ENCODE measurements at places on chromosomes 12 and 14.

DNA sequence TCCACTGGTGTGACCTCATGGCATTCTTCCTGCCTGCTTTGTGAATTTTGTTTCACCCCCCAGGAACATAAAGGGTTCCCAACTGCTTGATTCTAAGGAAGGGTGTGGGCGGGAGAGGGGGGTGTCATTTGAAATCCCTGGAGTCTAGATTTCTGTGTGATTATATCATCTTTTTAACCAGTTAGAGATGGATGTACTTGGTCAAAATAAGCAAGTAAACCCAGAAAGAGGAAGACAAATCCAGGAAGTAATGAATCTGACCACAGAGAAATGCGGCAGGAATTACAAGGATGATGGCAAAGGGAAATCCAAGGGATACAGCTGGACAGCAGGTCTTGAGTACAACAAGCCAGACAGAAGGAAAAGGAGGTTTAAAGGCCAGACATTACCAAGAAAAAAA is 38.9 kb downstream of the DMAC2L start:
- DNase-seq: no peak

DNA sequence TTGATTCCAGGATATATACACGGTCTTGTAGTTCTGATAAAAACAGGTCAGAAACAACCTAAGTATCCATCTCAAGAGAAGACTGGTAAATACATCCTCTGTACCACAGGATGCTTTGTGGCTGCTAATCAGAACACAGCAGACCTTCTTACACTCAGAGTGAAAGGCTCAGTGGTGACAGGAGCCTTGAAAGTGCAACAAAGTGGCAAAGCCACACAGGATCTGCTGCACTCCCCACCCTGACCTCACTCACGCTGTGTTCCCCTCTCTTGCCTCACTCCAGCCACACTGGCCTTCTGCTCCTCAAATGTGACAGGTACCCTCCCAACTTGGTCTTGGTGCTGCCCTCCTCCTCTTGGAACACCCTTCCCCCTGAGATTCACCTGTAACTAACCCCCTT is 98.1 kb upstream of the GRIP1 start:
- DNase-seq: no peak

- DNase-seq: no peak
Measured at GRCh38 chr12:26467351-26467750, 272.0 kb downstream of the SSPN start.

DNA sequence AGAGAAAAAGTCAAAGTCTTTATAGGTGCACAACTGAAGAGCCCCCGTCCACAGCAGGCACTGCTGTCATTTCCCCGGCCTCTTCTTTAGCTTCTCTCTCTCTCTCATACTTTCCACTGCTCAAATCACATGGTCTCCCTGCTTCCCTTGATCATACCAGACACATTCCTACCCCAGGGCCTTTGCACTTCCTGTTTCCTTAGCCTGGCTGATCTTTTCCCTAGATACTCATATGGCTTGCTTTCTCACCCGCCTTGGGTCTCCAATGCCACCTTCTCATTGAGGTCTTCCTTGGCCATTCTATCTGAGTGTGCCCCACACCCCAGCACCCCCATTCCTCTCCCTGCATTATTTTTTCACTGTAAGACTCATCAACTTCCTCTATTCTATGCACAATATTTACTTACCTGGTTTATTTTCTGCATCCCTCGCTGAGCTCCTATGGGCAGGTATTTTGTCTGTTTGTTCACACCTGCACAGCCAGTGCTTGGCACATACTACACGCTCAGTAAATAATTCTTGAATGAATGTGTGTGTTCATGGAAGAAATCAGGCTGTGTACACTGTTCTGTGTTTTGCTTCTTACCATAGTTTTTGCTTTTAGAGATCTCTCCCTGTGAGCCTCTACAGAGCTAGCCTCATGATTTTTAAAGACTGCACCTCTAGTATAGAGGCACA is 31.9 kb downstream of the SERPINA1 start:
- DNase-seq: no peak

DNA sequence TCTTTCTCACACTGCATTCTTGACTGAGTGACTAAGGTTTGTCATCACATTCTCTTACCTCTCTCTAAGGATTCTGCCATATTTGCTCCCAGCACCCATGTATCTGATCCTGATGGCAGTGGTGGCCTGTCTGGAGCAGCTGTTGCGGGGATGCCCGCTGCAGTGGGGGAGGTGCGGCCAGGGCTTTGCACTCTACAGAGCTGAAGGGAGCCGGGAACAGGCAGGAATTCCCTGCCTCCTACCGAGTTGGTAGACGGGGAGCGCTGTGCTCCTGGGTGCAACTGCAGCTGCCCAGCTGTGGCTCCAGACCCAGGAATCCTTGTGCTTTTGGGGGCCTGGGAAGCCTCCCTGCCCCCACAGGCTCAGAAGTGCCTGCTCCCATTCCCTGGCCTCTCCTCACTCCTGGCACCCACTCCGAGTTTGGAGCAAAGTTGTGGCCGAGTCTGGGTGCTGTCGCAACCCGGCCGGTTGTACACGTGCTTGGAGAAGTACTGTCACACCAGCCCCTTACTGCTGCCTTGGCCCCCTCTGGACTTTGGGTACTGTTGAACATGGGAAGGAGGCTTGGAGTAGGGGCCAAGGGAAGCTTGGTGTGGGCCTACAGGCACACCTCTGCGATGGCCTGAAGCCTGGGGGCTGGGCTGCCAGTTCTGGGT is 106.9 kb upstream of the OR4E1 start:
- DNase-seq: no peak

DNA sequence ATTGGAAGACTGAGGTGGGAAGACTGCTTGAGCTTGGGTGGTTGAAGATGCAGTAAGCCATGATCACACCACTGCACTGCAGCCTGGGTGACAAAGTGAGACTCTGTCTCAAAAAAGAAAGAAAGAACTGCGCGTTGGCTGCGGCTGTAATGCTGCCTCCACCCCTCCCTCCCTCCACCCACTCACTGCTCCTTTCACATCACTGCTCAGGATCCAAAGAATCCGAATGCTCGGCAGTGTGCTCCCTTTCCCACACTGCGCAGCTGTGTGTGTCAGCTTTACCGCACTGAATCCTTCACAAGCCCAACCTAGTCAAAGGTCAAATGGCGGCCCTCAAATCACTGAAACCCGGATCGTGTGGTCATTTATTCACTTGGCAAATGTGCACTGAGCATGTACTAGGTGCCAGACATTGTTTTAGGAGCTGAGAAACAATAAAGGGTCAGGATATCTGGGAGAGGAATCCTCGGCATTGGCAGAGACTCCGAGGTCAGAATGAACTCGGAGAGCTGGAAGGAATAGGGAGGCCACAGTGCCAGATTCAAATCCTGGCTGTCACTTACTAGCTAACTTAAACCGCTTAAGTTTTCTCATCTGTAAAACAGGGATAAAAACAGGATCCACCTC is 11.5 kb upstream of the TDRD9 start:
- DNase-seq: no peak

GRCh38 chr12:93229494-93230325 is 148.0 kb upstream of the NUDT4 start:
- peak; percentile 63 for DNase-seq
